Dermis microvascular lymphatic vessel endothelial cell (primary cell): ENCODE measurements at places on chromosomes 7 and 10.

- DNase-seq: no peak
These were observed 684.0 kb downstream of the GRID1 start for GRCh38 chr10:85682621-85683020.

GRCh38 chr10:100826983-100827818, 81.8 kb downstream of the PAX2 start:
- peak; percentile 6 for DNase-seq

DNA sequence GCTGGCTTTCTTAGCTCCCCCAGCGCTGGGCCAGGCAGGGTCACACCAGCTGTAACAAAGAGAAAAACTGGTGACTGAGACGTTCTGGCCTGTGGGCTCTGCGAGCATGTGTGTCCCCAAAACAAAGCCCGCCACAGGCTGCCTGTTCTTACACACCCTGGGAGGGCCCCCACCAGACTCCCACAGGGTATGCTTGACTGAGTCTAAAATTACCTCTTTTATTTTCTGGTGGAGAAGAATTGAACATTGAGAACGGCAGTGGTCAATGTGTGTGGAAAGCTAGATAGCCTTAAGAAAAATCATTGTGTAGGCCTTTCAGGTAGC, 808 bp downstream of the C10orf71 start:
- DNase-seq: no peak

GRCh38 chr7:48551652-48552051, 372.7 kb upstream of the CDC14C start:
- no peak for DNase-seq

DNA sequence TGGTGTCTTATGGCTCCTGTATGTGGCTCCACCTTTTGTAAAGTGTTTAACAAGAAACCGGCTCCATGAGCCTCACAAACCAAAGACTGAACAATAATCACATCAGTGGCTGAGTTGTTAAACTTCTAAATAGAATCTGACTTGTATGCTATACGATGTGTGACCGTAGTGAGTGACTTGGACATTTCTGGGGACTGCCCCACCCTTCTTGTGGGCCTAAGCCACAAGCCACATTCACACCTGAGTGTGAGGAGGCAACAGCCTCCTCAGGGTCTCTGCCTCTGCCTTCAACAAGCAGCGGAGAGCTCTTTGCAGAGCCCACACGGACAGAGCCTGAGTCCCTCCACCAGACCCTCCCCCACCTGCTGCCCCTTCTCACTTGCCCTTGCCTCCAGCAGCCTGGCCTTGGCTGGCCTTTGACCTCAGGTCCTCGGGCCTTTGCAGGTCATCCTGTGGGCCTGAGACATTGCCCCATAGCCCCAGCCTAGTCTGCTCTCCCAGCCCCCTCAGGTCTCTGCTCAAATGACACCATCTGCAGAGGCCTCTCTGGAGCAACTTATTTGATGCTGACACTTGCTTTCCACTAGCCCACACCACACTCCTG, 156.8 kb upstream of the TNS3 start:
- DNase-seq: no peak

GRCh38 chr7:92137557-92137956, 3.3 kb upstream of the CYP51A1 start:
- no peak for DNase-seq

DNA sequence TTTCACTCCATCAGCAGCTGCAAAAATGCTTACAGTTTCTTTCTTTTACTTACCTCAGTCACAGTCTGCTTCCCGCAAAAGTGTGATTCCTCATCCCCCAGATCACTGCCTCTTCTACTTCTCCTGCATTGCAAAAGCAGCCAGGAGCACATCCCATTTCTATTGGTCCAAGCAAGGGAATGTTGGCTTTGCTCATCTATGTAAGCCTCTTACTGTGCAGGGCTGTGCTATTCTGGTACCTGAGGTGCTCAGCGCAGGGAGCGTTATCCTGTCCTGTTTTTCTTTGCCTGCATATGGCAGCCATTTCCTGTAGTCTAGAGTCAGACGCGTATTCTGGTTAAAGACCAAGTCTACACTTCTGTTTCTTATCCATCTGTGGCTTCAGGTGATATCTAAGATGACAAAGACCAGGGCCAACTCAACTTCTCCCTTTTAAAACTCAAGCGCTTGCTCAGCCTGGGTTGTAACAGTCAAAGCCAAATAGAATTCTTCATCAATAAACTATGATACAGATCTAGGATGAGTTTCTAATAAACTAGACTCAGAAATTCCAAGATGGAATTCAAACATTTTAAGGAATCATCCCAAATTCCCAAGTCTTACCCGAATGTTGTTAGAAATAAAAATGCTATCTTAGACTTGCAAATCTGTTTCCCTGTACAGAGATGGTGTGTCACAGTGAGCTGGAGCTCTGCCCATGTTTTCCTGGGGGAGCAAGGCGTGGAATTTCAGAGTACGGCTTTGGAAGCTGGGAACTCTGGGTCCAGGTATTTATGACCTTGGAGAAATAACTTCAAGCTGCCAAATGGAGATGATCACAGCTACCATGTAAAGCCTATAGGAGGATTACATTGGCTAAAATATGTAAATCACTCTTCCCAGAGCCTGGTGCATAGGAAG, 6.1 kb upstream of the RBM17 start:
- DNase-seq: peak; percentile 45

- no peak for DNase-seq
These were observed 51.1 kb downstream of the COL17A1 start for GRCh38 chr10:104034401-104035193.
